ENCODE measurements at places on chromosomes 5 and 9.
A peak's percentile ranks its signal among the peaks of the same experiment; 100 is the strongest.

DNA sequence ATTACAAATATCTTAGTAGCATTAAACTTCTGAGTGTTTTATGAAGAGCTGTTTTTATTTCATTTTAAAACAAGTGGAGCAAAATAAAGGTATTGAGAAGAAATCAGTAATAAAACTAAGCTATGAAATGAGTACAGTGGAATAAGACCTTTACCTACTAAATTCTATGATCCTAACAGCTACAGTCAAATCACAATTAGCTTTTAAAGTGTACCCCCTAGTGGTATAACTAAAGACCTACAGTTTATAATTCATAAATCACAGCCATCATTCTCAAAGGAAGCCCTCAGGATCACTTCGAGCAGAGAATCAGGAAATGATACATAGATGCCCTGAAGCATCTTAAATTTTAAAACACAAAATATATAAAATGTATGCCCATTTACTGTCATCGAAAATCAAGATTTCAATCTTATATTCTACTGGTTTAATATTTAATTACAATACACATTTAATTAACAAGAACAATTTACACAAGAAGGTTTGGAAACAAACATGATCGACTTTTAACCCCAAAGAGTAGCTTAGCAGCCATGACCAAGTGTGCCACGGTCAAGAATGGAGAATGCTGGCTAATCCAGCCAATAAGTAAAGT lies 12.3 kb downstream of the CCNH start:
- DNase-seq = peak; percentile 48

- DNase-seq = no peak
Measured at GRCh38 chr9:77731930-77732329, 83.8 kb upstream of the GNA14 start.

- no peak for DNase-seq
Measured at GRCh38 chr5:76524101-76524835, 98.9 kb downstream of the F2RL2 start.

DNA sequence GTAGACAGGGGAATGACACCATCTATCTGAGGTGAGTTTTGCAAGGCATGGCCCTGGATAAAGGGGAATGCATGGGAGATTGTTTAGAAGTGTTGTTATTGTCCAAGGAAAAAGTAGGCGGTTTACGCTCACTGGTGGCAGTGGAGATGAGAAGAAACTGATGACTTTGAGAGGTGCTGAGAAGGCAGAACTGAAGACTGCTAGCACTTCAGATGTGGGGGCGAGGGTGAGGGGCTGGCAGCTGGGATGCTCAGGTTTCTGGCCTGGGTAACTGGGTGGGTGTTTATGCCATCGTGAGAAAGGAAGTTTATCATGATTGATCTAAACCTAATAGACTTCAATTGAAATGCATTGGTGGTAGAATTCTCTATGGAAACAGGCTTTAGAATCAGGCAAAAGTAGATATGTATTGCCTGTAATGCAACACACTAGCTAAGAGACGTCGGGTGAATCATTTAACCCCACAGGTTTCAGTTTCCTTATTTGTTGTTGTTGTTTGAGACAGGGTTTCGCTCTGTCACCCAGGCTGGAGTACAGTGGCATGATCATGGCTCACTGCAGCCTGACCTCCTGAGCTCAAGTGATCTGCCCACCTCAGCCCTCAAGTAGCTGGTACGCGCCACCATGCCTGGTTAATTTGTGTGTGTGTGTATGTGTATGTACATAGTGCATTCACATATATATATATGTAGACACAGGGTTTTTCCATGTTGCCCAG lies 123.5 kb downstream of the SLC24A2 start:
- DNase-seq = no peak

GRCh38 chr9:137247135-137247915 lies 3.8 kb upstream of the STPG3 start:
- DNase-seq = no peak

- no peak for DNase-seq
Measured at GRCh38 chr5:157571357-157571827, 4.2 kb downstream of the ADAM19 start.

DNA sequence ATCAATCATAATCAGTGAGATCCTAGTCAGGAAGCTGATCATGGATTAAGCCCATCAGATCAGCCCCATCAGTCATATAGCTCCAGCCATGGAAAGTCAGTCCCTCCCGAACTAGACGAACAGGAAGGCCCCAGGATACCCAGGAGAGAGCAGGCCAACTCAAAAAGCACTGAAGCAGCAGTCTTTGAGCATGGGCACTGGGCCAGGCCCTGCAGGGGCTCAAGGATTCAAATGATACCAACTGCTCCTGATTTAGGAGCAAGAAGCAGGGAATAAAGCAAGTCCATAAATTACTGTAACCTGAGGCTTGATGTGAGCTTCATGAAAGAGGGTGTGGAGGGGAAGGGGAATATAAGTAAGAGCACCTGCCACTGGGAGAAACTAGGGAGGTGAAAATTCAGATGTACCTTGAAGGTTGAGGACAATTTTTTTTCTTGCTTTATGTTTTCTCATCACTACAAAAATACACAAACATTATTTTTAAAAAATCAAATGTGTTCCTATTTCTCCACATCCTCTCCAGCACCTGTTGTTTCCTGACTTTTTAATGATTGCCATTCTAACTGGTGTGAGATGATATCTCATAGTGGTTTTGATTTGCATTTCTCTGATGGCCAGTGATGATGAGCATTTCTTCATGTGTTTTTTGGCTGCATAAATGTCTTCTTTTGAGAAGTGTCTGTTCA lies 115.2 kb downstream of the SIL1 start:
- DNase-seq = no peak

DNA sequence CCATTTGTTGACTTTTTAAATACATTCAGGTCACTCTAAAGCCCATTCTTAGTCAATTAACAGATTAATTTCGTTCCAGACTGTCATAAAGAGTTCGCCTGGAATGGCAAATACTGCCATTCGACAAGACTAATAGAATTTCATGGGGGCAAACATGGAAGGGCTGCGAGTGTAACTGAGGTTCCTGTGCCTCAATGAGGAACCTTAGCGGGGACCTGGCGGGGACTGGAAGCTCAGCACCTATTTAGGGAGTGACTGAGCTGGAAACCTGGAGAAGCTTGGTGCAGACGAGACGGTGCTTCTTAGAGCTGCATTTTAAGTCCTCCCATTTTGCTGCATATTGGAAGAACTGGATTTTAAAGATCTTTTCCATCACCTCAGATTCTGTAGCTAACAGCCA lies 3.4 kb downstream of the VCAN start:
- DNase-seq = no peak

DNA sequence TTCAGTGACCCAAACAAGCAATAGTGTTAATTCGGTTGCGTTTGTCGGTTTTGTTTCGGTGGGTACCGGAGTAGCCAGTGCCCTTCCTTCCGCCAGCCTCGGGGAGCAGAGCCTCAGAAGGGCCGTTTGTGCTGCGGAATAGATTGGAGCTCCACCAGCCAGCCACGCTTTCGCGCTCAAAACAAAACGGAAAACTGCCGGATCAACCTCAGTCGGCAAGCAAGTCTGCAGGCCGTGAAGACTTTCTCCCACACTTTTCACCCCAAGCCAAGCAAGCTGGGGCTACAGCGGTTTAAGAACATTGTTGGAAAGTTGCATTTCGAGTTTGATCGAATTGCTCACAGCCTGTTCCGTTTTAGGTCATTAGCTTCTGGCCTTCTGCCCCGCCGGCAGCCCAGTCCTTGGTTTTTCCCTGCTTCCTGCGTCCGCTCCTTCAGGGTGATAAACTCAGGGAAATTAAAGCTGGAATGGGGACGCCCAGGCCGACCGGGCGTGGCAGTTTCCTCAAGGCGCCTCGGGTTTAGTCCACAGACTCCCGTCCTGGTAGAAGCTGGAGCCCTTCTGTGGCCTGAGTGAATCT lies 803 bp upstream of the CCNO start:
- peak; percentile 42 for DNase-seq

- DNase-seq = no peak
Measured at GRCh38 chr5:108093186-108093585, 288.7 kb downstream of the FBXL17 start.

DNA sequence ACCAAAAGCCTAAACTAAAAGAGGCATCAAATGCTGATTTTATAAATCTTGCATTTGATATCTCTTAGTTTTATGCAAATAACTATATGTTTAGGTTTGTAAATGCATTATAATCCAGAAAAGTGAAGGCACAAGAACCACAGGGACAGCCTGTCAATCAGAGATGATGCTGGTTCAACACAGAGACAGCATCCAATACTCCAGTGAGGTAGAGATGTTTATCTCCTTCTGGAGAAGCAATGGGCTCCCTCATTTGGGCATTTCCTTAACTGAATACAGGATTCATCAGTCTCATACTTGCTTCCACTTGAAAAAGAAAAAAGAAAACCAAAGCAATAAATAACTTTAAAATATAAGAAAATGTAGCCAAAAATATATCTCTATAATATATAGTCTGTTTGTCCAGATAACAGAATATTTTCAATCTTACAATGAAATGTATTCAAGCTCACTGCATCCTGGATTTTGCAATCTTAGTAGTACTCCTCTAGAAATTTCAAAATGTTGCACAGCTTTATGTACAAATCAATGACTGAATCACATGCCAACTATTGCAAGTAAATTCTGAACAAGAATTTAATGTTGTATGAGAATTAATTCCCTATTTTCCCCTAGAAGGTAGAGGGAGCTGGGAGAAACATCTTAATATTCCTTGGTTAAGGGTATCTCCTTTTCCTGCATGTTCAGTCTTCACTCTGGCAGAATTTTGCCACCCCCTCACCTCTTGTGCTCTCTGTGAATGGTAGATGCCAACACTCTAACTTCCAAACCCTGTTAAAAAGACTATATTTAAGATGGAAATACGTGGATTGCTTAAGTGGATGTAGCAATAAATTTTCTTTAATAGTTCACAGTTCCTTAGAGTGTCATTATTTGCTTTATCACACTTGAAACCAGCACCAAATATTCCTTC lies 191.1 kb upstream of the GAS1 start:
- no peak for DNase-seq

GRCh38 chr5:139740138-139740991 lies 55.2 kb upstream of the PSD2 start:
- no peak for DNase-seq

DNA sequence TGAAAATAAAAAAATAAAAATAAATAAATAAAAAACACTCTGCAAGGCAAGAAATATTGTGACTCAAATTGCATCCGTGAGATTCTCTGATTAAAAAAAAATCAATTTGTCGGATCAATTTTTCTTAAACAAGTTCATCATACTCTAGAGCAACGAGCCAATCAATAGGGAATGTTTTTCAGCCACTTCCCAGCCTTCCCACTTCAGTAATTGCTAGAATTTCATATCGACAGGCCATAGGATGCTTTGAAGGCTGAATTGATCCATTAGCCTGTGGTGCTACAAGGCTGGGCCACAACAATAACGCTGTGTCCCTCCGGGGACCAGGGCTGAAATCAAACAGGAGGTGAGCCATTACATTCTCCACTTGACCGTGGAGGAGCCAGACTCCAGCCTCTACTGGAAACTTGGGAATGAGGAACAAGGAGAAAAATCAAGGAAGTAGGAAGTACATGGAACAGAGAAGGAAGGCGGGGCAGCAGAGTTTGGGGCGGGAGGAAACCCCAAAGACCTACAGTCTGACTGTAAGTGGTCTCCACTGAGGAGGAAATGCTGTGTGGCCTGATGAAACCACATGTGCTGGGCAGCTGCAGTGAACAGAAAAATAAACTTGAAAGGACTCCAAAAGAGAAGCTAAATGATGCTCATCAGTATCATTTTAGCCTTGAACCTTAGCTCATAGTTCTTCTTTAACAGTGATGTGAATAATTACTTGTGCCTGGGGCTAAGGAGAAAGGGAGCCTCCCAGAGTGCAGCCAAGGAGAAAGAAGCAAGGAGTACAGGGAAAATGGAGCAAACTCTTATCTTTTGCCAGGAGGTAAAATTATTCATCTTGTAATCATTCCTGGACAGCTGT lies 308.6 kb downstream of the TLE1 start:
- no peak for DNase-seq

DNA sequence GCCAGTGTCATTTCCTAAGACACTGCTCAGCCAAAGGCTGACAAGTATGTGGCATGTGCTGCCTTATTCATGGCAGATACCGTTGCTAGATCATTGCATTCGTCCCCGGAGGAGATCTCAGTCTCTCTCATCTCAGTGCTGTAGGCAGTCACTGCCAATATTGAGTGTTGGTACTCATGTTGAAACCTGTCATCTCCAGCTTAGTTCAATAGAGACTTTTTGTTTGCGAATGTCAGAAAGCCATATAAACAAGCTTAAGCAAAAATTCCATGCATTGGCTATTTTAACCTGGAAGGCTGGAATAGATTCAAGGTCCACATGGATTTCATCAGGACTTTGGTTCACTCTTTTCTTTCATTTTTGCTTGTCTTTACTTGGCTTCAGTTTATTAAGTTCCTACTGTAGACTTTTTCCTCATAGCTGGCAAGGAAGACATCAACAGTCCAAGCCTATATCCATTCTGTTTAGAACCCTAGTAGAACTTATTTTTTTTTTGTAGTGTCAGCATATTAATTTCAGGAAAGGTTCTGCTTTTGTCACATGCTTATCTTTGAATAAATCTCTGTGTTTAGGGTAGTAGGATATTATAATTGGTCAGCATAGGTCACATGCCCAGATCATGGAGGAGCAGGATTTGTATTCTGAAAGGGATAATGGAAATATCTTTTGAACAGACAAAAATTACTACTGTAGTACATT lies 66.8 kb downstream of the FCHO2 start:
- no peak for DNase-seq

GRCh38 chr5:111532886-111533582 lies 20.7 kb upstream of the STARD4 start:
- DNase-seq = no peak

DNA sequence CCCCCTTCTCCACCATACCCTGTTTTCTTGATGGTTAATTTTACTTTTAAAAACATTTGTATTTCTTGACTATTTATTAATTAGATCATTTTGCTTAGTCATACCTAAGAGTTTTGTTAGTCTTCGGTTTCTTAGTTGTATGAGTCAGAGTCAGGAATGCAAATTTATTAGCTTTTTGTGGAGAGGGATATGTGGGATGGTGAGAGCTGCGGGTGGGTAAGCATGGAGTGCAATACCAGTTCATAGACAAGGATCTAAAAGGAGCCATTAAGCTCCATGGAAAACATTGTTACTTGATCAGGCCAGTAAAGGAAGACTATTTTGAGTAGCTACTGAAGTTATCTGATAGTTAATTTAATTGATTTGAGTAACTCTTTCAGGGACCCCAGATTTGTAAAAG lies 77.5 kb downstream of the ZSWIM6 start:
- DNase-seq = peak; percentile 87

GRCh38 chr5:76014005-76014404 lies 69.2 kb upstream of the SV2C start:
- DNase-seq = no peak
